ENCODE measurements at places on chromosomes 11 and 22. TPM values are rescaled to one million over a fixed set of nuclear protein-coding genes. Genes with fewer than 3 reads are reported as not detected.

The XKR3 gene
- not detected for total RNA-seq

The FAM111B gene
- 1.4 TPM for total RNA-seq

The SLN gene
- total RNA-seq = not detected

The MS4A15 gene
- total RNA-seq = not detected

The C11orf65 gene
- 4.3 TPM for total RNA-seq

The APOA5 gene
- total RNA-seq = not detected

DNA sequence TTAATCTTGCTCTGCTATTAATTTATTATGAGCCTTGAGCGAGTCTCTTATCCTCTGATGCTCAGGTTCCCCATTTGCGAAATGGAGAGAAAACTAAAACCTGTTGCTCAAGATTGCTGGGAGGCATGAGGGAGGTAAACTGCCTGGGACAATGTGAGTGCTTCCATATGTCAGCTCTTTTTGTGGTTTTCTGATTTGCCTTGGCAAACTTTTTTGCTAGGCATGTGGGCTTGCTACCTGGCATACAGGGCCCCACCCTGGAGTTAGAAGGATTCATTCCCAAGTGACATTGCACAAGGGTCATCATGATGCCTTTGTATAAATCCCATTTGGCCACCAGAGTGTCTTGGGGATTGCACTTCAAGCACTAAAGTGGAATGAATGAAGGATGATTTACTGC lies 22.4 kb downstream of the TSPAN18 start:
- DNase-seq = no peak

DNA sequence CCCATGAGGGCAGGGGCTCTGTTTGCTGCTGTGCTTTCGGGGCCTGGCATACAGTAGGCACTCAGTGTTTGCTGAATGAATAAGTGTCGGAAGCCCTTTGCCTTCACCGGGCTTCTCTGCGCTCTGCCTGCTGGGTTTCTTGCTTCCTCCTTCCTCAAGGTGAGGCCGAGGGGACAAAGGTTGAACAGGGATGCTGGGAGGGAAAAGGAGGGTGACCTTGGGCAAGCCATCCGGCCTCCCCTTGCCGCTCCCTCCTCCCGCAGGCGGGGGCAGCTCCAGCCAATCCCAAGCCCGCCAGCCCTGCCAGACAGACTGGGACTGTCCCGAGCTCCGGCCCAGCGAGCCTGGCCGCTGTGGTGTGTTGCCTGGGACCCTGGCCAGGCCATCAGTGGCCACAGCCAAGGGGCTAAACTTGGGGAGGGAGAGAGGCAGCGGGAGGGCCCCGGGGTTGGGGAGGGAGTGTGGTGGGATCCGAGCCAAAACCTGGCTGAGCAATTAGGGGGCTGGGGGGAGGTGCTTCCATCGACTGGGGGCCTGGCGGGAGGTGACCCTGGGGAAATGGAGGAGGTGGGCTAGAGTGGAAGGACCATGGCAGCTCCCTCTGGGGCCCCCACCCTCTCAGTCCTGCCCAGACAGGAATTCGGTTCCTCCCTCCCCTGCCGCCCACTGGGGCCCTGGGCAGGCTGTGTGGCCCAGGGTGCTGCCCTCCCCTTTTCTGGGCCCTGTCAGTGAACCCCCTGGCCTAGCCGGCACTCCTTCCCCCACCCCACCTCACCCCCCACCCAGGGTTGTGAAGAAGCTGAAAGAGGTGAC lies 3.4 kb upstream of the RCOR2 start:
- DNase-seq = no peak

DNA sequence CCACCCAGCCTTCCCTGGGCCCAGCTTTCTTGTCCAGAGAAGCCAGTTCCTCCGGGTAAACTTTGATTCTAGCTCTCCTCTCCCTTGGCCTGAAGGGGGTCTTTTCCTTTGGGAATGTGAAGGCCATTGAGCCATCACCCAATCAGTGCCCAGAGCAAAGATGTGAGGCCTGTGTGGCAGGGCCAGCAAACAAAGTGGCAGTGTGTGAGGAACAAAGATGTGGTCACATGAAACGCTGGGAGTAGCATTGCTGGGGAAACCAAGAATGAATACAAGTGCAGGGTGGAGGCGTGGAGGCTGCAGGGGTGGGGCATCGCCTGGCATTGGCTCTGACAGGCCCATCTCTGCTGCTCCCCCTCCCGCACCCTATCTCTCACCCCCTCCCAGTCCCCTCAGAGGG lies 91.9 kb upstream of the BID start:
- DNase-seq = no peak

DNA sequence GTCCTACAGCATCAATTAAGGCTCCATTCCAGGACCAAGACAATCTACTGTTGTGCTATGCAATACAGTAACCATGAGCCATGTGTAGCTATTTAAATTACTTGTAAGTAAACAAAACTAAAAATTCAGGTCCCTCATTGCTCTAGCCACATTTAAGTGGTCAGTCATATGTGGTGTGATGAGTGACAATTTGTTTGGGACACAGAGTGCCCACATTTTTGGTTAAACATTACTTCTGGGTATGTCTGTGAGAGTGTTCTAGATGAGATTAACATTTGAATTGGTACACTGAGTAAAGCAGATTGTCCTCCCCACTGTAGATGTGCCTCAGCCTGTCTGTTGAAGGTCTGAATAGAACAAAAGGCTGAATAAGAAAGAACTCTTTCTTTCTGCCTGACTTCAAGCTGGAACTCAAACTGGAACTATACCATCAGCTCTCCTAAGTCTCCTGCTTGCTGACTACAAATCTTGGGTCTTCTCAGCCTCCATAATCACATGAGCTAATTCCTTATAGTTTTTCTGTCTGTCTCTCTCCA lies 15.8 kb downstream of the KBTBD3 start:
- DNase-seq = no peak

DNA sequence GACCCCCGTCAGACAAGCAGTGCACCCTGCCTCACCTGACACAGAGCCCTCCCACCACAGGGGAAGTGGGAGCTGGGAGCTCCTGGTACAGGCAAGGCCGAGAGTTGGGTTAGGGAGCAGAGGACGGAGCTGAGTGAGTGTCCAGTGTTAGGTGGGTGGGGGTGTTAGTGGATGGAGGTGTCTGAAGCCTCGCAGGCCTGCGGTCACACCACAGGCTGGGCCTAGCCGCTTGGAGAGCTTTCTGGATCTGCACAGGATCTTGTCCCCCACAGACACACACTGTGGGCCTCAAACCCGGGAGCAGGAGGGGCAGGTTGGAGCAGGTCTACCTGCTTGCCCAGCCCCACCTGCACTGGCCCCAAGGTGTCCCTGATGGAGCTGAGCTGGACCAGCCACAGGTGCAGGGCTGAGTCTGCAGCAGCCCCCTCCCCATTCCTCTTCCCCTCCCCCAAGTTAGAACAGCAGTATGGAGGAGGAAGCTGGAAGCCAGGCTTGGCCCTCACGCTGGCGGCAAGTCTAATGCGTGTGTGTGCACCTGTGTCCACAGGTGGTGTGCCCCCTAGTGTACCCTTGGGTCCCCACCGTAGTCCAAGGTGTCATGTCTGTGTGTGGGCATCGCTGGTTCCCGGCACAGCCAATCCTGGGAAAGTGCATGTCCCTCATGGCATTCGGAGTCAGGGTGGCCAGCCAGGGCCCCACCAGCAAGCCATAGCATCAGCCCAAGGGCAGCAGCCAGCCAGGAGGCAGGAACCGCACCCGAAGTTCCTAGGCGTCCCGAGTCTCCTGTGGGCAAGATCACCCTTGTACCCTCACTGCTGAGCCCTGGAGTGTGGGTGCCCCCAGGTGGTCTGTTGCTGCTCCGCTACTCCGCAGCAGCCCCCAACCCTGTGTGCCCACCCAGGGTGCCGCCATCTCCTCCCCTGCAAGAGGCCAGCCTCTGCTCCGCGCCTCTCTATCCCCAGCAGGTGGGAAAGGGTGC lies 2.0 kb upstream of the GATD1 start:
- DNase-seq = no peak

DNA sequence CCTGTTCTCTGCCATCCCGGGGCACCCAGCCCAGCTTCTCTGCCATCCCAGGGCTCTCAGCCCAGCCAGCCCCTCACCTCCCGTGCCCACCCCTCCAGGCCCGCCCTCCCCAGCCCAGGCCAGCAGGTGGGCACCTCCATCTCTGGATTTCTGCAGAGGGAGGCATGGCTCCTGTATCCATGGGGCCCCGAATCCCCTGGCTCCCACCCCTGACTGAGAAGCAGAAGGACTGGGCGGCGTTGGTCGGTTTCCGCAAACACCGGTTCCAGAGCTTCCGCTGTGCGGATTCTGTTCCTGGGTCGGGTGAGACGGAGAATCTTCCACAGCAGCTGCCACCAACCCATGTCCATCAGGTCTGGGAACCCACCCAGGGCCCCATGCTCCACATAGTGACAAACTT lies 240.3 kb downstream of the BRD1 start:
- no peak for DNase-seq

DNA sequence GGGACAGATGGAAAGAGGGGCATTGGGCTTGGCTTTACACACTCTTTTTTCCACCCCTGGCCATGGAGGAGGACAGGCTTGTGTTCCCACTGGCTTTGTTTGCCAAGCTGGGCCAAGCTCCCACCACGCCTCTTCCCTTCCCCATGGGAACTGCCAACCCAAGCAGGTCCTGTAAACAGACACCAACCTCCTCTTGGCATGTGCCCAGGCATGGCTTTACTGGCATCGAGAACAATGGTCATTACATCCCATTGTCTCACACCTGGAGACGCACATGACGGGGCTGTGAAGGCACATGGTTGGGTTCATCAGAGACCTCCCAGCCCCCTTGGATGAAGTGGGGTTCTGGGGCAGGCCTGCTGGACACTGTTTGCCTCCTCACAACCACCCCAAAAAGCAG lies 11.7 kb downstream of the SEC14L3 start:
- DNase-seq = peak; percentile 57

DNA sequence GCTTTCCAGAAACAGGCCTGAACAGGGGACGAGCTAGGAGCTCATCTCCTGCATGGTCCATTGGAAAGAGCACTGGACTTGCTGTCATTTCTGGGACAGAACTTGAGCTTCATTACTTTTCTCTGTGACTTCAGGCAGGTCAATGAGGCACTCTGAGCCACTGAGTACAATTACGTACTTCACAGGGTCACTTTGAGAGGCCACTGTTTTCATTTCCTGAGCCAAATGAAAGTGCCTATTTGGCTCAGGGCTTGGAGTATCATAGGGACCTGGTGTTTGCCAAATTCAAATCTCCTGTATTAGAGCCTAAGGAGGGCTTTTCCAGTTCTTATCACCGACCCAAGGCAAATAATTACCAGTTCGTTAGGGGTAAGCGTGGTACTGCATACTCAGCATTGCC lies 319.3 kb downstream of the CADM1 start:
- DNase-seq = no peak

- no peak for DNase-seq
Measured at GRCh38 chr11:98940913-98941312, 79.8 kb upstream of the CNTN5 start.

- DNase-seq = no peak
Measured at GRCh38 chr22:44369916-44370801, 57.4 kb upstream of the SHISAL1 start.

GRCh38 chr11:69125861-69126260 lies 29.9 kb upstream of the SMIM38 start:
- no peak for DNase-seq

GRCh38 chr11:87329172-87329571 lies 291.4 kb downstream of the TMEM135 start:
- DNase-seq = no peak

DNA sequence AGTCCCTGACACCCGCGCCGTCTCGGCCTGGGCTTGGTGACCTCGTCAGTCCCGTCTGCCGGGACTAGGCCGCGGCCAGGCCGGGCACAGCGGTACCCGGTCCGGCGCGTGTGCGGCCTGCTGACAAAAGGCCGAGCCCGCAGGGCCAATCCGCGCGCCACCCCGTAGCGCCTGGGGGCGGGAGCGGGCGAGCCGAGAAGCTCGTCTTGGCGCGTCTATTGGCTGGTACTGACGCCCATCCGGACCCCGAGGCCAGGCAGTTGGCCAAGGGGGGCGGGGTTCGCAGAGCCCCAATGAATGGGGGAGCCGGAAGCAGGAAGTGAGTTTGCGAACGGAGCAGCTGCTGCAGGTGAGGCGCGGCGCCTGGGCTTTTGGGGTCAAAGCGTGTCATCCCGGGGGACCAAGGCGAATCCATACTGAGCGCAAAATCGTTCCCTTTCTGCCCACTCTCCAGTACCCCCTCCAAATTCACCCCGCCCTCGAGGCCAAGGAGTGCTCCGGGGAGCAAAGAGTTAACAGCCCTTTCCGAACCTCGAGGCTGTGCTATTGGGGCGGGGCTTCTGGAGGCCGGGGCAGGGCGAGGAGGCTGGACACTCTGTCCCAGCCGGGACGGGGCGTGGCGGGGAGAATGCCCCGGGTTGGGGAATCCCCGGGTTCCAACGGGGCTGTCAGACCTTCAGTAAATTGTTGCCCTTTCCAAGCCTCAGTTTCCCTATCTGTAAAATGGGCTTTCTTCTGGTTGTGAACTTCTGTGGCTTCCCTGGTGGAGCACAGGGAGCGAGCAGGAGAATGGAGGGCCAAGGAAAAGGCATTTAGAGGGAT lies at the start of gene DPP3:
DPP3 (plus strand) TSS at position 318 of the 822 bp plus-strand sequence. CDS start 1,767 bp downstream, outside the sequence.
- peak; percentile 97 for DNase-seq

DNA sequence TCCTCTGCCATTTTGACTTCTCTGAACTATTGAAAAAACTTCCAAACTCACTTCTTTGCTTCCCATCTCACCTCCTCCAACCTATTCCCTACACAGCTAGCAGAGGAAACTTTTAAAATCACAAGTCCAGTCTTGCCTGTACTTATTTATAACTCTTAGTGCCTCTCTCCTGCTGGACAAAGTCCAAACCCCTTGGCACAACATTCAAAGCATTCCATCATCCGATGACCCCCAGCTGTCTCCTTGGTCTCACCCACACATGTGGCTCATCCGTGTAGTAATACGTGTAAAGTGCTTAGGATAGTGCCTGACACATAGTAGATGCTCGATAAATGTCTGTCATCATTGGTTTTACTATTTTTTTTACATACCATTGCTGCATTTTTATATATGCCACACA lies 101.4 kb downstream of the PARVA start:
- DNase-seq = no peak

- peak; percentile 55 for DNase-seq
Measured at GRCh38 chr11:44621140-44621681, 55.7 kb downstream of the CD82 start.

DNA sequence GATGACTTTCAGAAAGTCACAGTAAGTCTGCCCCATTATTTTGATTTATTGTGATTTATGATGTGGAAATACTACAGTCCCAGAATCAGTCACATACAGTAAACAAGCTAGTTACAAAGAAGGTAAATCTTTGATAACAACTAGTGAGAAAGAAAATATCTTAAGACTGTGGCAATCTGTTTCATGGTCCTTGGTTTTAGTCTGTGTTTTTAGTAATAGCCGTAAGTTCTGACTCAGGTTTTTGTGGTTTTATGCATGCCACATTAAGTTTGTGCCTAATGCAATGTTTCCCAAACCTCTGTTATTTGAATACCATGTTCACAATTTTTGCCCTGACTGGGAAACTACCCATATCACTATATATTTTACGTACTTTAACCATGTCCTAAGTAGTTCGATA lies 6.7 kb downstream of the CEP295 start:
- no peak for DNase-seq
